Heart left ventricle (tissue), 16 donors: ENCODE measurements at places on chromosomes 7 and 10. TPM values are rescaled to one million over a fixed set of nuclear protein-coding genes. Genes with fewer than 3 reads are reported as not detected.

HECW1 gene
- total RNA-seq, result not detected

CPA4 gene
- total RNA-seq, result not detected

ADO gene
- total RNA-seq, result 18.3 TPM

CADPS2 gene
- total RNA-seq, result 10.7 TPM

LRRD1 gene
- total RNA-seq, result not detected

SMO gene
- 3.1 TPM for total RNA-seq

FFAR4 gene
- 0.06 TPM for total RNA-seq

ELMO1 gene
- 10.0 TPM for total RNA-seq

CTAGE4 gene
- total RNA-seq, result 0.13 TPM

BNIP3 gene
- total RNA-seq, result 132 TPM

LAMB1 gene
- total RNA-seq, result 55.9 TPM

RNF32 gene
- total RNA-seq, result 0.33 TPM

SPOCK2 gene
- 4.4 TPM for total RNA-seq

EPO gene
- not detected for total RNA-seq
